Right hindlimb (tissue), 1 donor: ENCODE measurements at places on chromosomes 1 and 21.

DNA sequence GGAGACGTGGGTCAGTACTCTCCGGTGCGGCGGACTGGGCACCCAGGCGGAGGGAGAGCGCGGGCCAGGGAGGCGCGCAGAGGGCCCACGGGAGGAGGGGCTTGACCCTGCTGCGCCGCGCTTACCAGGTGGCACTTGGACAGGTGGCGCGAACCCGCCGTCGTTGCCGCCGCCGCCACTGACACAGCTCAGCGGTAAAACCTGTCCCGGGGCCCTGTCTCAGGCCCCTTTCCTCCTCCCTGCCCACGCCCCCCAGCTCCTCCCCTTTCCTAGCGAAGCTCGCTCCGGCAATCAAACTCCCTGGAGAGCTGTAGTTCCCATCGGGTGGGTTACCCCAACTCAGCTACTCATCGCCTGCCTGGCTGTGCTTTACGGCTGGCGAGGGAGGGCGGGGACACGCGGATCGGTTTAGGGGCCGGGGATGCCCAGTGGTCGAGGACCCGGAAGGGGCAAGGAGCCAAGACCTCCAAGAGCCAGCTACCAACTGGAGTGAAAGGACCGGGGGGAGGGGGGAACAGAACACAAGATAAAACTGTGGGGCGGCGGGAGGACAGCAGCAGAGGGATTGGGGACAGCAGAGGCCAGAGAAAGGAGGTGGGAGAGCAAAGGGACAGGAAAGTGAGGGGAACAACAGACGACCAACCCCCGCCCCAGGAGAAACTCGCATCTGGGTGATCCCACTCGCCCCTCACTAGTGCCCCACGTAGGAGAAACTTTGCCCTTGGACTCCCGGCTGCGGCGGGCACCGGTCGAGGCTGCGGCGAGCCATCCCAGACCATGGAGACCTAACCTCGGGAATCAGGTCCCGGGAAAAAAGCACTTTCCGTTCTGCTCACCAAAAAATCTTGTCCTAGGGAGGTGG, 2.9 kb downstream of the GFI1 start:
- peak; percentile 24 for DNase-seq

DNA sequence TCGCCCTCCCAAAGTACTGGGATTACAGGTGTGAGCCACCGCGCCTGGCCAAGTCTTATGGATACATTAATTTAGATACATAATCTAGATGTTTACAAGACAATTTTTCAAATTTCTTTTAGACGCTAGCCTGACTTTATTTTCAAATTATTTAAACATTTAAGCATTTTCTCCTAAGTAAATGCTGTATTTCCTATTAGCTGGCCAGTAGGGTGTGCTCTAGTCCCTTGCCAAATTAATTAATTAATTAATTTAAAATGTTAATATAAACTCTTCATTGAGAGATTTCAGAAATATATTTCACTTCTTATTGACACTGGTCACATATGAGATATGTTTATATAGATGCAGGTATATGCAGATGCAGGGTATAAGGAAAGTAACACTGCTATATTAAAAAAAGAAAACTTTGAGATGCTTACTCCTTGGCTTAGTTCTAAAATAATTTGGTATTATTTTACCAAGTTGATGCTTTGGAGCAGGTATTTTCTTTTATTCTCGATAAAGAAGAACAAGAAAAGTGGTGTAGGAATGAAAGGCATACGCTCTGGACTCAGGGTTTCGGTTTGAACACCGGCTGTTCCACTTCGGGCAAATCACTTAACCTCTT, 5.2 kb upstream of the ERRFI1 start:
- DNase-seq: no peak

DNA sequence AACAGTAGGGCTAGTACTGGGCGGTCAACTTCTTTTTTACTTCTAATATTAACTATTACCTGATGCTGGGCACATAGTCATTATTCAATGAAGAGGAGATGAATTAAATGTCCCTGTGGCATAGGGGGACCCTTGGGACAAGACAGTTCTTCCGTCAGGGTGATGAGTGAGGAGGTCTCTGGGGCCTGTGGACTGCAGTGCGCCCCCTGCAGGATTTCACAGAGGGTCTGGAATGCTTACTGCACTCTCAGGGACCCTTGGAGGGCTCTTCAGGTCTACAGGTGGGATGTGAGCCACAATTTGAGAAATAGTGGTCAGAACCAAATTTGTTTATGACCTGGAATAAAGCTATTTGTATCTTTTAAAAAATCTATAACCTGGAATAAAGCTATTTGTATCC, 149.4 kb downstream of the FAM78B start:
- no peak for DNase-seq

DNA sequence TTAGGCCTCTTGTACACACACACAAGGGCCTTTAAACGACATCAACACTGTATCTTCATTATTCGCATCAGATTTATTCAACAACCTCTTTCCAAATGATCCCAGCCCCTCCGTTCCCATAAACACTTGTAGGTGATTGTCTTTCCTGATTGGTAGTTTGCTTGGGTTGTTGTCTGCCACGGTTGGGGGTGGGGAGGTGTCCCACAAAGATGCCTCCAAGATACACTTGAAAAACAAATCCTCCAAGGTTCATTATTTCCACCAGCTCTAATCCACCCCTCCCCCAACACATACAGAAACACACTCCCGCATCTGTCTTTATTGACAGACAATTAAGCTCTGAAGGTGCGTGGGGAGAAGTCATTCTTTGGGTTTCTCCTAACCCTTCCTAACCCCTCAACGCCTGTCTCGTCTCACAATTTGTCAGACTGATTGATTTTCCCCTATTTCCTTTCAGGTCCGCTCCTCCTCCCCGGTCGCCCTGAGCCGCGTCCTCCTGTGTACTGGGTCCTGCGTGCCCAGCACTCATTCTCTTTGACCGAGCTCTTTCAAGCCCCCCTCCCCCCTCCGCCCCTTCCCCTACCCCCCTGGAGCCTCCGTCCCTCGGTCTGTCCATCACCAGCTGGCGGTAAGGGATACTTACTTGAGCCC, 1.4 kb downstream of the WDR26 start:
- DNase-seq: no peak

DNA sequence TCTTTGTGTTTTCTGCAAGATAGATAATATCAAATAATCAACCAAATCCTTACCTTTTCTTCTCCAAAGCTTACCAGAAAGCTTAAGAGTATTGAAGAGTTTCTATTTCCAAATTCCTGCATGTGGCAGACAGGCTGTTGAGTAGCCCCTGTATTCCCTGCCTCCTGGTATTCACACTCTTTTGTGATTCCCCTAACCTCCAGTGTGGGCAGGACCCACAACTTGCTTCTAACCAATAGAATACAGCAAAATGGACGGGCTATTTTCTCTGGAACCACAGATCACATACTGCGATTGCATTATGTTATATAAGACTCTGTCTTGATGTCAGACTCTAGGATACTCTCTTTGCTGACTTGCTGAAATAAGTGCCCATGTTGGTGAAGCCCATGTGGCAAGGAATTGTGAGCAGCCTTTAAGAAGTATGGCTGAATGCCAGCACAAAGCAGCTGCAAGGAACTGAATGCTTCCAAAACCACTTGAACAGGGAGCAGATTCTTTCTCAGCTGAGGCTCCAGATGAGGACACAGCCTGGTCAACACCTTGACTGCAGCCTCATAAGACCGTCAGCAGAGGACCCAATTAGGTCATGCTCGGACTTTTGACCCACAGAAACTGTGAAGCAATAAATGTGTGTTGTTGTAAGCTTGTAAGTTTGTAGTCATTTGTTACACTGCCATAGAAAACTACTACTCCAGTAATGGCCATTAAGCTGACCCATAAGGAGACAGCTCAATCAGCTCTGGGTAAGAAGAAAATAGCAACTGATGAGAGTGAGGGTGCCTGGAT, 47.9 kb upstream of the PLXNA2 start:
- no peak for DNase-seq

- peak; percentile 38 for DNase-seq
Measured at GRCh38 chr1:167165948-167166689, 54.6 kb upstream of the POU2F1 start.
